ENCODE measurements at places on chromosomes 7 and 10. TPM values are rescaled to one million over a fixed set of nuclear protein-coding genes. Genes with fewer than 3 reads are reported as not detected.

DNA sequence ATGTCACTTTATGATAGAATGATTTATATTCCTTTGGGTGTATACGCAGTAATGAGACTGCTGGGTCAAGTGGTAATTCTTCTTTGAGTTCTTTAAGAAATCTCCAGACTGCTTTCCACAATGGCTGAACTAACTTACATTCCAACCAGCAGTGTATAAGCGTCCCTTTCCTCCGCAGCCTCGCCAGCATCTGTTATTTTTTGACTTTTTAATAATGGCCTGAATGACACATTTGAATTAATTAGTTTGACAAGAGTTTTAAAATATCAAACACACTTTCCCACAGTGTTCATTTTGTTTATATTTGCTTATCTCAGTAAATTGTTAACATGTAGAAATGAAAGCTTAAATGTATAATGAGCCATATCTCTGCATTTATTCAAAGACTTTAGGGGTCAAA, 116.8 kb downstream of the TES start:
- no peak for DNase-seq

The PTTG1IP2 gene
- polyA plus RNA-seq: not detected

The SLC16A12 gene
- 27.8 TPM for polyA plus RNA-seq

GRCh38 chr7:45252857-45253256, 95.3 kb downstream of the RAMP3 start:
- no peak for DNase-seq

DNA sequence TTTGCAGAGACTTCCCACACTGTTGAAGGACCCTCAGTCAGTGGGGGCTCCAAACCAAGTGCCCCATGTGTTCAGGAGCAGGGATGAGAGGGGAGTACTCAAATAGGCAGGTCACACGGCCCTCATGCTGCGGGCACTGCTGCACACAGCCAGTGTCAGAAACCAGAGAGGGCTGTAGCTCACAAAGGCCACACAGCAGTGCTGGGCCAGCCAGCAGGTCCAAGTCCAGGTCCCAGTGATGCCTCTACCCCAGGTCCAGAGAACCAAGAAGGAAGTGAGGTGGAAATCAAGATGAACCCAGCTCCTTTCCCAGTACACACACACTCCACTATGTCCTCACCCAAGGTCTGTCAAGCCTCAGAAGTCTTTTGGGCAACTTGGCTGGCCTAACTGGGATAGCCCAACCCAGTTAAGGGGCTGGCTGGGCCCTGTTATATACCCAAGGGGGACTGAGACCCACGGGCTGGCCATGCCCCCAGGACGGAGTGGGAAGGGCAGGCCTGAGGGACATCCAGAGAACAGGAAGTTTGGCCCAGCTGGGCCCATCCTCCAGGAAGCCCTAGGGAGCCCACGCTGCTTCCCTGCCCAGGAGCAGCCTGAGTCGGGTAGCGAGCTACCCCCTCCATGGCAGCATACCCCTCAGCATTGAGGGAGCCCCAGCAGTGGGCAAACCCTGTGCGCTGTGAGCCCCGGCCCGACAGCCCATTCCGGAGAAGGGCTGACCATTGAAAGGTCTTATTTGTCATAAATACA, 24.3 kb downstream of the GRID1 start:
- no peak for DNase-seq

- DNase-seq: no peak
Observed at GRCh38 chr10:120949609-120950031, 98.5 kb downstream of the WDR11 start.

The OR6V1 gene
- polyA plus RNA-seq: not detected

The IKZF1 gene
- 1.8 TPM for polyA plus RNA-seq

GRCh38 chr10:26969145-26969926, 108.6 kb upstream of the ABI1 start:
- no peak for DNase-seq

The SRRM3 gene
- polyA plus RNA-seq: 0.86 TPM

Measured in right renal cortex interstitium (tissue), 3 donors.